ENCODE measurements at places on chromosomes 3 and 15.
A peak's percentile ranks its signal among the peaks of the same experiment; 100 is the strongest.

DNA sequence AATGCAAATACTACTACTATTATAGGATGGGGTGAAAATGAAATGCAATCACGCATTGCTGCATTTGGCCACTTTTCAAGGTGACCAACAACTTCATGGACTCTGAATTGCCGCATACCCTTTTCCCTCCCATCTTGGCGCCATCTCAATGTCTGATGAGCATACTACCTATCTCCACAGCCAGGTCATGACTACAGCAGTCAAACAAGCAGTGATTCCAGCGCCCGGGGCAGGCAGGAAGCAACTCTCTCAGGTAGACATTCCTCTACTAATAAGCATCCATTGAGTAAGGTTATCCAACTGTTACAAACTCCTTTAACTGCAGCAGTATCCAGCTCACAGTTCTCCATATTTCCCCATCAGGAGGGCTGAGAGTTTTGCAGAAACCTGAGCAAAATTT, 155.4 kb downstream of the ADAMTS17 start:
- no peak for DNase-seq

GRCh38 chr3:149547413-149547812, 72.9 kb downstream of the TM4SF4 start:
- peak; percentile 60 for DNase-seq

GRCh38 chr3:128068156-128068620, 16.0 kb downstream of the SEC61A1 start:
- peak; percentile 69 for DNase-seq

GRCh38 chr15:49748791-49749190, 127.9 kb downstream of the DTWD1 start:
- no peak for DNase-seq

DNA sequence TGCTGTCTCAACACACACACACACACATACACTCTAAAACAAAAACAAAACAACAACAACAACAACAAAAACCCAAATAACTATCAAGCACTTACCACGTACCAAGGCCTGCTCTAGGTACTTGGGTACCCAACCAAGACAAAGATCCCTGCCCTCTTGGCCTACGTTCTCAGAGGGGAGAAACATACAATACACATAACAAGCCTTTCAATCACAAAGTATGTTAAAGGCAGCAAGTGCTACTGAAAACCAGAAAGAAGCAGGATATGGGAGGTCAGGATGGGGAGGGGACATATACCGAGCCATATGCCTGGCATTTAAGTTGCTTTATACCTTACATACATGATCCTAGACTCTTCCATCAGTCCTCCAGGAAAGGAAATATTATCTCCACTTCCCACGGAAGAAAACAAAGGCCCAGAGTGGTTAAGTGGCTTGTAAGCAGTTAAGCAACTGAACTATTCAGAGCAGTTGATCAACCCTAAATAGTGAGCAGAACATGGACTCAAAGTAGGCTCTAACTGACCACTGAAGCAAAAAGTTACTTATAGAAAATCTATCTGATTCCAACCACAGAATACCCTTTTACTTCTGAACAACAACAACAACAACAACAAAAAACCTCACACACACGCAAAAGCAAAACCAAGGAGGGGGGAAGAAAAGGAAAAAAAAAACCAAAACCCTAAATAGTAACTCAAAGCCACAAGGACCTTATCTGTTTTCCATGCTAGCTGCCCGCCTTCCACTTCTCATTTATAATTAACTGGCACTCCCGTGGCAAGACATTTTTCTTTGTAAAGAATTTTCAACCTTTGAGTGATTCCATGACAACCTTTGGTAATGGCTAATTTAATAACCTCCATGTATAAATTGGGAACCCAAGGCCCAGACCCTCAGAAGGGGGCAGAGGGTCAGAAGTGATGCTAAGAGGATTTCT, 21.0 kb downstream of the PRICKLE2 start:
- no peak for DNase-seq

GRCh38 chr3:125103406-125103805, 47.6 kb upstream of the HEG1 start:
- no peak for DNase-seq

GRCh38 chr3:94734206-94734605, 671.3 kb downstream of the NSUN3 start:
- no peak for DNase-seq

DNA sequence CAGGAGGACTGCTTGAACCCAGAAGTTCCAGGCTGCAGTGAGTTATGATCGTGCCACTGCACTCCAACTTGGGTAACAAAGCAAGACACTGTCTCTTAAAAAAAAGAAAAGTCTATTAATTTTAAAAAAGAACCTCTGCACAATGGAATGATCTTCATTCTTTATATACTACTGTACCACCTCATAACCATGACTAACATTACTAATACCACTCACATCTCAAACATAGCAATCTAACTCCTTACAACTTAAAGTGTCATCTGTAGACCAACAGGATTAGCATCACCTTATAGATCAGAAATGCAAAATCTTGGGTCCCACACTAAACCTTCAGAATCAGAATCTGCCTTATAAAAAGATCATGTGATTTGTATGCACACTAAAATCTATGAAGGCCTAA, 48.8 kb upstream of the MAP4 start:
- DNase-seq: no peak

DNA sequence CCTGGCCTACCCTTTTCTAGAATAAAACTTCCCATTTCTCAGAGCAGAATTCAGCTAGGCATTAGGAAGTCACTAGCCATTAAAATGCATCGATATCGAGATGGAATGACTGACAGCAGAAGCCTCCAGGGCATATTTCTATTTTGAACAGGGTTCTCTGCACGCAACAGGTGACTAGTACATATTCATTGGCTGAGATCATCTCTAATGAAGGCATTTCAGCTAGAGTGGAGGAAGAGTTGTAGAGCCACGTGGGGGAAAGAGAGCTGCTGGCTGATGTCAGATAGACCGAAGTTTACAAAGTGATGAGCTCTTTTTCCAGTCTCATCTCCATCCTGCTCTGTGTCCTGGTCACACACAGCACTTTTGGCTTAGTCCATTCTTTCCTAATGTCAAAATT, 7.5 kb downstream of the TMEM40 start:
- no peak for DNase-seq

- DNase-seq: no peak
Observed at GRCh38 chr15:60124460-60125070, 120.5 kb downstream of the FOXB1 start.

DNA sequence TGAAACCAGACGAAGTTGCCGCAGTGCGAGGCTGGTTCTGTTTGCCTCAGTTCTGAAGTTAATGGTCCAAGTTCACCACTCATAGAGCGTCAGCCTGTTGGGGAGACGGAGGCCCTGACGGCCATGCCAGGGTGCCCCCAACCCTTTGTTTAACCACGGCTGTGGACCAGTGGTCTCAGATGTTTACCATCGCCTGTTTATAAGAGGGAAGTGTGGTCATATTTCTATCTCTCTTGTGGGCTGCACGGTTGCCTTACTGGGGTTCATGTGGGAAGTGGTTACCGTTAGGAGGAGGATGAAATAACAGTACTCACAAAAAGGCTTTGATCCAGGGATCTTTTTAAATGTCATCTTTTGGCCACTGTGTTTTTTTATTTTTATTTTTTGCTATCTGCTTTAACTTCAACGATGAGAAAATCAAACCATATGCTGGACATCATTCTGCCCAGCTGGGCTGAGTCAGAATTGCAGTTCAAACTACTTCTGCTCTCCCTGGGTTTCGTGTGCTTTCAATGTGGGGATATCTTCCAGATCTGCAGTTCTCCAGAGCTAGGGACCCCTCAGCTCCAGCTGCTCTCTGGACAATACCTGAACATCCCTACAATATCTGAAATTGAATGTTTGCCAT, 17.8 kb downstream of the SMAD3 start:
- peak; percentile 79 for DNase-seq

DNA sequence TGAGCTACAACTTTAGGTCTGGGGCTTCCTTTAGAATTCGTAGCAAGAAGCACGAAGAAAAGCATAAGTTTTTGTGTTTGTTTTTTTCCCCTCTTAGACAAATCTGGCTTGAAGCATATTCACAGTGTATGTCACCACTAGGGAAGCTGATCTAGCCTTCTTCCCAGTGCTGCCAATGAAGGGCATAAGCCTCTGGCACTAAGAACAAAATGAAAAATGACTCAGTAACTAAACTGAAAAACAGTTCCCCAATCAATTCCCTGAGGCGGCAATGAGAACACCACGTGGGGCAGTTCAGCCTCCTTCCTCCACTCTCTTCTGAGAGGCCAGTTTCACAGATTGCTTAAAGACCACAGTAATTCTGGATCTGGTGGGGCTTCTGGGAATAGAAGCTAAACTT, 338.1 kb downstream of the GAP43 start:
- DNase-seq: peak; percentile 53

- no peak for DNase-seq
Observed at GRCh38 chr15:34023907-34024306, 15.1 kb downstream of the AVEN start.

- DNase-seq: no peak
Observed at GRCh38 chr15:71679223-71679792, 131.0 kb upstream of the NR2E3 start.

DNA sequence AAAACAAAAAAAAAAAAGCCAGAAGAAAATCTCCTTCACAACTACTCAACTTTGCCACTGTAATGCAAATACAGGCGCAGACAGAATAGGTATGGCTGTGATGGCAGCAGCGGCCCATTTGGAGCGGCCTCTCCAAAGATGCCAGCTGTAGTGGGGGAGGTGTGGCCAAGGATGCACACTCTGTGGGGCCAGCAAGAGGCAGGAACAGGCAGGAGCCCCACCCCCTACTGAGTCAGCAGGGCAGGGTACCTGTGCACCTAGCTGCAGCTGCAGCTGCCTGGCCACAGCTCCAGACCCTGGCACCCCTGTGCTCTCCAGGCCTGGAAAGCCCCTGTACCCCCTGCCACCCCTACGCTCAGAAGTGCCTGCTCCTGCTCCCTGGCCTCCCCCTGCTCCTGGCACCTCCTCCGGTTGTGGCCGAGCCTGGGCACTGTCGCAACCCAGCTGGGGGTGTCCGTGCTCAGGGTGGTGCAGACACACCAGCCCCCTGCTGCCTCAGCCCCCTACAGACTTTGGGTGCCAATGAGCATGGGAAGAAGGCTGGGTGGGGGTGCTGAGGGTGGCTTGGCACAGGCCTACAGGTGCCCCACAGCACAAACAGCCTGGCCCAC, 312.7 kb downstream of the ULK4 start:
- DNase-seq: no peak

GRCh38 chr3:141797819-141798447, 34.7 kb downstream of the GRK7 start:
- DNase-seq: no peak

DNA sequence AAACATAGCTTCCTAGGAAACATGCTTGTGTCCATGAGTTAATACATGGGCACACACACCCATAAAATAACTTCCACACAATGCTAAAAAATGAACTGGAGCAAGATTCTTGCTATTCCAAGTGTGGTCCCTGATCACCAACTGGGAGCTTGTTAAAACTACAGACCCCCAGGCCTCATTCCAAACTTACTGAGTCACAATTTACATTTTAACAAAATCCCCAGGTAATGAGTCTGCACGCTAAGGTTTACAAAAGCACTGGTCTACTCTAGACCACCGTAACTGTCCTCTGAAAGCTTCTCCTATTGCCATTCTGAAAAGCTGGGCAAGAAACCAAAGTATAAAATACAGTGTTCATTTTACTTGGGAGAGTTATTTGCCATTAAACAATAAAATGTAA, 45.4 kb downstream of the IGF2BP2 start:
- DNase-seq: no peak

GRCh38 chr15:29088666-29089065, 181.0 kb downstream of the NSMCE3 start:
- no peak for DNase-seq

GRCh38 chr3:128492671-128493569, at the start of gene GATA2:
Gene GATA2 (minus strand): TSS chr3:128493201. CDS start chr3:128487031, 6,170 bp downstream.
- DNase-seq: no peak

DNA sequence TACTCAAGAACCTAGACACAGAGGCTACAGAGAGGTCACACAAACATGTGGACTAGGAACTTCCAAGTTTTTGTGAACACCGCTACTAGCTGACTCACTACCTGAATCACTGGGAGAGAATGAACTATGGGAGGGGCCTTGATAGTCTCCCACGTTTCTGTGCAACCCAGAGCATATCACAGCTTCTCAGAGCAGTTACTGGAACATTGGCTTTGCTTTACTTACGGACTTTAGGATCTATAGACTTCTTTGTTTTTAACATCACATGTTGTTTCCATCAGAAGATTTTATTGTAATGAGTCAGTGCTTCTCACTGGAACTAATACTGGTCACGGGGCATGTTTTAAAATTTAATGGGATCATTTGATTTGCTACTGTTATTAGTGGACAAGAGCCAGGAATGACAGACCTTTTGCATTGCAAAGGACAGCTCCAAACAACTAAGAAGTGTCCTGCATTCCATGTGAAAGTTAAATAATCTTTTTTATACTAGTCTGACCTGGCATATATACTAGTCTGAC, 35.6 kb downstream of the RTP4 start:
- DNase-seq: peak; percentile 100

- no peak for DNase-seq
Observed at GRCh38 chr3:46477756-46478155, 13.1 kb upstream of the LTF start.

DNA sequence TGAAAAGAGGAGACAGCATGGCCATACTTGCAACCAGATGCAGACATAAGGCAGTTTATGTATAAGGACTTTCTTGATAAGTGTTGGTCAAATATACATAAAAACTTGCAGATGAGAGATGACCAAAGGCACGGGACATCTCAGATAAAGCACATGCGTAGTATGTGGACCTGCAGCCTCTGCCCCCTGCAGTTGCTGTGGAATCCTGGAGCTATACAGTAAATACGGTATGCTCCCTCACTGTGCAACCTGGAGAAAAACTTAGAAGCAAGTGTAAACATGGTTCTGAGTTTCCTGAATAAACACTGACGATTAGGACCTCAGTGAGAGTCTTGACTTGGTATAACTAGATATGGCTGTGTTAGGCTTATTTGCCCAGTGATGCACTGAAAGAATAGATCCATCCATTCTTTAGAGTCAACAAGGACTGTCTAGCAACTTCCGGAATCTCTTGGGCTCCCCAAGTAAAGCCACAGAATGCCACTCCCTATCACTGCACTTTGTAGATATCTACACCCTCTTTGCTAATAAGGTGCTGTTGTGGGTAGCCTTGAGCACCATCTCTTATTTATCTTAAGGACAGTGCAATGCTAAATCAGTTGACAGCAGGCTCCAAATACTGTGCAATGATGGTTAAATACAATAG, 40.2 kb downstream of the GJD2 start:
- DNase-seq: no peak

GRCh38 chr3:22939349-22939748, 263.8 kb upstream of the UBE2E2 start:
- peak; percentile 74 for DNase-seq

Measured in fibroblast of mammary gland (primary cell).